ENCODE measurements at places on chromosomes 7 and 10. TPM values are rescaled to one million over a fixed set of nuclear protein-coding genes. Genes with fewer than 3 reads are reported as not detected.

Gene ATP6V0A4
- 0.09 TPM for total RNA-seq

Gene COL17A1
- total RNA-seq: 0.74 TPM

Gene CNPY1
- not detected for total RNA-seq

Gene XRCC2
- total RNA-seq: 0.43 TPM

Gene PTPRN2
- total RNA-seq: 0.71 TPM
